ENCODE measurements at places on chromosomes 16 and 17.

DNA sequence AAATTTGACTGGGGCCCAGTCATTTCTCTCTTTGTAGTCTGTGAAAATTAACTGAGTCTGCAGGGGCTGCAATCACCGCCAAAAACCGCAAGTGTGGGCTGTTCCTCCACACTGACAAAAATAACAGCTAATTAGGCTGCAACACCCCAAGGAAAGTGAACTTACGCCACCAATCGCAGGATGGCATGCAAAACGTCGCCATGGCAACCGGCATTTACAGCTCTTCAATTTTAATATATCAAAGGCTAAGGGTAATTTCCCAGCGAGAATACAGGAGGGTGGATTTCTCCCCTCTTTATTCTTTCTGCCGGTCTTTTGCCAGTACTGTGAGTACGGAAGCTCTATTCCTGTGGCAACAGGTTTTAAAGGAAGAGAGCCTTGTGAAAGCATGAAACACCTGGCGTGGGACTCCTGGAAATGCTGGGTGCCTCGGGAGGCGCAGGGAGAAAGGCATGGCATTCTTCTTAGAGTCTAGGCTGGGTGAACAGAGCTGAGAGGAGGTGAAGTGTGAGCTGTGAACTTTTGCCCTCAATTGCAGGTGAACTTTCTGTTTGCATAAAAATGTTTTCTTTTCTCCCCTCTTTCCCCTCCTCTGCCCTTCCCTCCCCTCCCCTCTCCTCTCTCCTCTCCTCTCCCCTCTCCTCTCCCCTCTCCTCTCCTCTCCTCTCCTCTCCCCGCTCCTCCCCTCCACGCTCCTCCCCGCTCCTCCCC is 399.7 kb downstream of the XYLT1 start:
- DNase-seq, result peak; percentile 64

DNA sequence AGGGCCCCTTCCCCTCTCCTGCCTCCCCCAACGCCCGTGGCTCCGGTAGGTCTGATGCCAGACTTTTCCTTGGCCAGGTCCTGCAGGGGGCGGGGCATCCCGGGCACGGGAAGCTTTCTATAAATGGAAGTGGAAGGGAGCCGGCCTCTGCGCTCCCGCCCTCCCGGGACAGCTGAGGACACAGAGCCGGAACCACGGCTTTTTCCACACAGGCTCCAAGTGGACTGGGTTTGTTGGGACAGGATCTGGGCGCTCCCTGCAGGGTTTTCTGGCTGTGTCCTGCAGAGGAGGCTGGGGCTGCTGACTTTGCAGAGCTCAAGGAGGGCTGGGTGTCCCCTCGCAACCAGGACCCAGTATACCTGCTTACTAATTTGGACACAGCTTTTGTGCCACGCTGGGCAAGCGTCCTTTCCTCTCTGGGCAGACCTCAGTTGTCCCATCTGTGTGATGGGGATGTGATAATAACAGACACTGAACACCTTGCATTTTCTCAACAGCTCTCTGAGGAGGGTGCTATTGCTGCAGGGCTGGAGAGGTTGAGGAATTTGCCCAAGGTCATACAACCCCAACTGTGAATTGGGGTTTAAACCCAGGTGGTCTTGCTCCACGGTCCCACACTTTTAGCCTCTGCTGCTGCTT is 1.8 kb downstream of the TNS4 start:
- DNase-seq, result peak; percentile 96

- peak; percentile 99 for DNase-seq
Observed at GRCh38 chr16:30697264-30698138, 1.5 kb upstream of the SRCAP start.

DNA sequence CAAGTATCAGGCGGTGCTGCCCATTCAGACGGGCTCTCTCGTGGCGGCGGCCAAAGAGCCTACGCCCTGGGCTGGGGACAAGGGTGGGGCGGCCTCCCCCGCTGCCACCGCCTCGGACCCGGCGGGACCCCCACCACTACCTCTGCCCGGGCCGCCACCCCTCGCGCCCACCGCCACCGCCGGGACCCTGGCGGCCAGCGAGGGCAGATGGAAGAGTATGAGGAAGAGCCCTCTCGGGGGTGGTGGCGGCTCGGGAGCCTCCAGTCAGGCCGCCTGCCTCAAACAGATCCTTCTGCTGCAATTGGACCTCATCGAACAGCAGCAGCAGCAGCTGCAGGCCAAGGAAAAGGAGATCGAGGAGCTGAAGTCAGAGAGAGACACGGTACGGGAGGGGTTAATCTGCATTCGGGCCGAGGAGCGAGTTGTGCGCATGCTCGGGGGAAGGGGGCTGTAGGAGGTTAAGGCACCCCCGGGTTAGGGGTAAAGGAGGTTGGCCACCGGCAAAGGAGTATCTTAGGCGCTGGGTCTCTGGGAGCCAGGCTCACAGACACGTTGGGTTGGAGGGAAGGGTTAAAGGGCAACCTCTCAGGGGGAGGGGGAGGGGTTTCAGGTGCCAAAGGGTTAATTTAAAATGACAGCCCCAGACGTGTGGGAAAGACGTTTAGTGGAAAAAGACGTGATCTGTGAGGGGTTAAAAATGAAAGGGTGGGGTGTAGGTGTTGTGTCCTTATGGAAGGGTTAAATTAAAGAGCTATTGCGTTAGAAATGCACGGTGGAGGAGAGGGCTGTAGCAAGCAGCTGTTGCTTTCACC is 1.4 kb downstream of the MSL1 start:
- peak; percentile 49 for DNase-seq

DNA sequence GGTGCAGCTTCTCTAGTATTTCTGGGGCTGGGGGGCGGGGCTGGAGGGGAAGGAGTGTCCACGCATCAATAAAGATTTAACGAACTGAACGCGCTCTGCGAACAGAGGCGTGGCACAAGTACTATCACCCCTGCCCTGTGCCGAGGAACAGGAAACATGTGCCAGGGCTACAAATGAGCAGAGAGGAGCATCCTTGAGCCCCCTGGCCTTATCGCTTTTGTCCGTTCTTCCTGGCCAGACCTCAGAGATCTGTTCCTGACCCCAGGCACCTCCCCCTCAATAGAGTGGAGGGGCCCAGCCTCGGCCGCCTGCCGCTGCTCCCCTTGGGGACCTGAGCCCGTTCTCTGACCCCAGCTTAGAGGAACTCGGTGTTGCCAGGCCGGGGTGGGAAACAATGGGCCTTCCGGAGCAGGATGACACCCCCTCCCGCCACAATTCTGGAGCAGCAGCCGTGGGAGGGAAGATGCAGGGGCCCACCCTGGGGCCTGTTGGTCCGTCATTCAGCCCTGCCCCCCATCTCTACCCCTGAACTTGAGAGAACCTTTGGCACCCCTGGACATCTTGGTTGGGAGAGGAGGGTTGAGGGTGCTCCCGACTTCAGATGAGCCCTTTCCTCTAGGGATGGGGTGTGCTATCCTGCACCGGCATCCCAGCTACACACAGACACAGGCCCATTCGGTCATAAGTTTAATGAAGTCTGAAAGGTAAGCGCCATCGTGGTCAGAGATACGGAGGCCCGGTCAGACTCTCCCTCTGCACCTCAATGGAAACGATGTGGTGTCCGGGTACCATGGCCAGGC is 1.1 kb downstream of the NAA38 start:
- DNase-seq, result peak; percentile 53

GRCh38 chr17:21030375-21030774 is 12.4 kb downstream of the USP22 start:
- DNase-seq, result no peak

DNA sequence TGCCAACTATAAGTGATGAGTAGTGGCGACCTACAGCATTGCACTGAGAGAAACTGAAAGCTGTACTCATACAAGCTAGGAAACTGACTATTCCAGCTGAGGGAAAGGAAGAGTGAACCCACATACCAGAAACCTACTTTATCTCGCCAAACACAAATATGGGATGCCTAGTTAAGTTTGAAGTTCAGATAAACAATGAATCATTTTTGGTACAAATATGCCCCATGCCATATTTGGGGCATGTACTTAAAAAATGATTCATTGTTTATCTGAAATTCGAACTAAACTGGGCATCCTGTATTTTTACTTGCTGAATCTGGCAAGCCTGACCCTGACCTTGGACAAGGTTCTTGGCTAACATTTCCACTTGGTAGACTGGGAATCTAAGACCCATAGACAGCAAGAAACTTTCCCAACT is 527.8 kb upstream of the PSMD7 start:
- no peak for DNase-seq

- no peak for DNase-seq
Observed at GRCh38 chr16:21277045-21277926, 804 bp downstream of the CRYM start.

DNA sequence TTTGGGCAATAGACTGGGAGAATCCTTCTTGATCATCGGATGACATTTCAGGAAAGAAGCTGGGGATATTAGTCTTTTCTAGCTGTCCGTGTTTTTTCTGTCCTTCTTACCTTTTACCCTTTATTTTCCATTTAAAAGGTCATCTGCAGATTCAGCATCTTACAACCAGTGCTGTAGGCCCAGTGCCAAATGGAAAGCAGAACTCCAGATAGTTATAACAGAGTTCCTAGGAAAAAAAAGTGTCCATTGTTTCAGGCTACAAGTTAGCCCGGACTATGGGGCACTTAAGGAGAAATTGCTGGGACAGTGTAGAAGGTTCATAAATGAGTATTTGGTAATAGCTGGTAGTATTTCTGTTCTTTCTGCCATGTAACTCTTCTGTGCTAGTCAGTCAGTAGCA is 28.4 kb downstream of the LDHD start:
- no peak for DNase-seq

DNA sequence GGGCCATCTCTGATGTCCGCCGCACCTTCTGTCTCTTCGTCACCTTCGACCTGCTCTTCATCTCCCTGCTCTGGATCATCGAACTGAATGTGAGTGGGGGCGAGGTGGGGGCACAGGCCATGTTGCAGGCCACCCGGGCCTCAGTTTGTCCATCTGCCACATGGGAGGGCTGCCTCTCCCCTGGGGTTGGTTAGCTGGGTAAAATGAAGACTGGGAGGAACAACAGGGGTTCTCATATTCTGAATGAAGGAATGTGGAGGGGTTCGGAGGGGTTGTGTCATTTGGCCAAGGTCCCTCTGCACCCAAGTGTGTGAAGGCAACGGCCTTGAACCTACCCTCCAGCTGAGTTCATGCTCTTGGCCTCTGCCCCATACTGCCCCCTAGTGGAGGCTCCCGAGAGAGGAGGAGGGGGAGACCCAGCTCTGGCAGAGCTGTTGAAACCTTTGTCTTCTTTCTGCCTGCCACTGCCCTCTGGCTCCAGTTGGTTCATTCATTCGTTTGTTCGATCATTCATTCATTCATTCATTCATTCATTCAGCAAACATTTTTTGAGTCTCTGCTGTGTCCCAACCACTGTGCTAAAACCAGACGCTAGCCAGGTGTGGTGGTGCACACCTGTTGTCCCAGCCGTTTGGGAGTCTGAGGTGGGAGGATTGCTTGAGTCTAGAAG is 11.4 kb upstream of the TCAP start:
- peak; percentile 47 for DNase-seq

GRCh38 chr17:34723875-34724274 is 144.5 kb downstream of the TMEM132E start:
- no peak for DNase-seq

DNA sequence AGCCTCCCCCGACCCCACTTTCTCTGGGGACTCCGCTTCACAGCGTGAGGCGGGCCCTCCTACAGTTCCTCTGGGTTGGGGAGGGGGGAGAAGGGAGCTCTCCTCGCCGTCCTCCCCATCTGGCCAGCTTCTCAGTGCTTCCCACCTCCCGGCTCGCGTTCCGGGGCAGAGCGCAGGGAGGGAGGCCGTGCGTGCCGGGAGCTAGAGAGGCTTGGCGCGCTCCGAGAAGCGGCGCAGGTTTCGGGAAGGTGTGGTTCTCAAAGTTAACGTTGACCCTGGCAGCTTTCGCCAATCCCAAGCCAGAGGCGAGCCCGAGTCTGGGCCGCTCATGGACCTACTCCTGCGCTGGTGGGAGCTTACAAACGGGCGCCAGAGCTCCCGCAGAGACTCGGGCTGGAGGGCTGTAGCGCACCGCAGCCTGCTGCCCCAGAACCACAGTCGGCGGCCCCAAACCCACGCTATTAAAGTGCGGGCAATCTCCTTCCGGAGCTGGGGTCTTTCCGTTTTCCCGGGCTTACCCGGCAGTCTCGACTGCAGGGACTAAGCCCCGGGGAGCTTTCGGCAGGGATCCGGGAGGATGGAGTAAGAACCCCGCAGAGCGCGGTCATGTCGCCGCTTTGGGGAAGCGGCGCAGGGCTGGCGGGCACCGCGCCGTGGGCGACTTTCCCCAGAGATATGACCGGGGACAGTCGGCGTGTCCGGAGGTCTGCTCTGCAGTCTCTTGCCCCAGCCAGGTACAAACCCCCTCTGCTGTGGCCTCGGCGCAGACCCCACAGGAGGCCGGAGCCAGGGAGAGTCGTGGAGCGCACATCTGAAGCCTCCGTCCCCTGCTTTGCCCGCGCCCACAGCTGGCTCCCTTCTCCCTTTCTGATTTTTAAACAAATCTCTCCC is 787 bp downstream of the CDH11 start:
- no peak for DNase-seq

DNA sequence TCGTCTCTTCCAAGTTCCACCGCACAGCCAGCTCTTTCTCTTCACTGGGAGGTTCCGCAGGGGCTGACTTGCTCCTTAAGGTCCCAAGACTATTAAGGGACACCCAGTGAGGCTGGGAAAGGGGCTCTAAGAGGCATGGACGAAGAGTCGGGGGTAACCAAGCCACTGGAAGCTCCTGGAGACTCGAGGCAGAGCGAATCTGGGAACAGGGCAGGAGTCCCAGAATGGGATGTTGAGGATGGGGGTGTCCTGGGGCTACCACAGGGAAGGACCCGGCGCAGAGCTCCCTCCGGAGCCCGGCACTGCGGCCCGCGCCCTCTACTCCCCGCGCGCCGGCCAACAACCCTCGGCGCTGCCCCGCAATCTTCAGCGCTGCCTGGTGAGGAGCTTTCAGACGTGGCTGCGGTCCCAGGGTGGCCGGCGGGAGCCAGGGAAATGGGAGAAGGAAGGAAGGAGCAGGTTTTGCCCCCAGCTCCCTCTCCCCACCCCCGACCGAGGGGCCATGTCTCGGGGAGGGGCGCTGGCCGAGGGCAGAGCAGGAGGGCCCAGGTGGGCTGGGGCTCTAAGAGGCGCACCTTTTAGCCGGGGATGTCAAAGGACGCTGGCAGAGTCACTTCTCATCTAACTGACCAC is 581 bp downstream of the CHST5 start:
- no peak for DNase-seq

- no peak for DNase-seq
Observed at GRCh38 chr17:41894791-41895331, 23.9 kb downstream of the ACLY start.

GRCh38 chr17:67053438-67054000 is 9.2 kb downstream of the CACNG1 start:
- DNase-seq, result no peak

GRCh38 chr16:3004781-3005284 is 7.9 kb upstream of the CLDN9 start:
- DNase-seq, result no peak

GRCh38 chr16:12587646-12588277 is 215.9 kb downstream of the CPPED1 start:
- DNase-seq, result no peak

All from prostate gland (tissue), 2 donors.